NCI-H1417 (cell line): ENCODE measurements at places on chromosomes 6 and 20.

GRCh38 chr20:53574259-53574789 is 19.3 kb downstream of the ZNF217 start:
- no peak for DNase-seq

DNA sequence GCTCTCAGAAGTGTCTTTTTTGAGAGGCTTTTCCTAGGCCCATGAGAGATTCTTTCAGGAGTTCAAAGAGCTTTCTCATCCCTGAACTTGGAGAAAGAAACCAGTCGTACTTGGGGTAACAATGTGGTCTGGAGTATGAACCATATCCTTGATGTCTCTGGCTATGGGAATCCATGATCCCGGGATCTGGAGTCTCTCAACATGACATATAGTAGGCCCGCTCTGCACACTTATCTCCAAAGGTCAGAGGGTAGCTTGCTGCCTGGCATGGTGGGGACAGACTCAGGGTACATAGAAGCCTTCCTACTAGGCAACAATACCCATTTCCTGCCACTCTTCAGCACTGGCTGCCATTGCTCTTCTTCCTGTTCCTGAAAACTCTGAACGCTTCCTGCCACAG is 42.2 kb upstream of the NFATC2 start:
- no peak for DNase-seq

- no peak for DNase-seq
These were observed 43.8 kb upstream of the DSE start for GRCh38 chr6:116326996-116327395.

- no peak for DNase-seq
These were observed 211.9 kb upstream of the MANEA start for GRCh38 chr6:95365454-95365853.

- no peak for DNase-seq
These were observed 29.3 kb downstream of the PTPRK start for GRCh38 chr6:128491100-128491581.

DNA sequence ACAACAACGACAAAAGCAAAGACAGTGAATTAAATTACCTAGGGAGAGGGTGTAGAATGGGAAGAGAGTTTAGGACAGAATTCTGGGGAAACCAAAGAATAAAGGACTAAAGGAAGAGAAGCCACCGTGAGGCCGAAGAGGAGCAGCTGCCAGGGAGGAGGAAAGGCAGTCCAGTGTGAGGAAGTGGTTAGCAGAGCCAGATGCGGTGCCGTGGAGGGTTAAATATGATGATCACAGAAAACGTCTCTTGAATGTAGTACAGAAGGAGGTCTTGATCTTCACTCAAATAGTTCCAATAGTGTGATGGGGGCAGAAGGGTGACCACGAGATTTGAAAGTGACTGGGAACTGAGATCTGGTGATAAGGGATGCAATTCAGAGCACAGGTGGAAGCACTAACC is 67.7 kb downstream of the TMEM244 start:
- DNase-seq: no peak

- DNase-seq: no peak
These were observed 144.6 kb upstream of the CITED2 start for GRCh38 chr6:139519097-139519496.

GRCh38 chr6:136403110-136403980 is 113.7 kb upstream of the BCLAF1 start:
- no peak for DNase-seq

GRCh38 chr6:113876695-113877094 is 19.6 kb downstream of the MARCKS start:
- DNase-seq: no peak

DNA sequence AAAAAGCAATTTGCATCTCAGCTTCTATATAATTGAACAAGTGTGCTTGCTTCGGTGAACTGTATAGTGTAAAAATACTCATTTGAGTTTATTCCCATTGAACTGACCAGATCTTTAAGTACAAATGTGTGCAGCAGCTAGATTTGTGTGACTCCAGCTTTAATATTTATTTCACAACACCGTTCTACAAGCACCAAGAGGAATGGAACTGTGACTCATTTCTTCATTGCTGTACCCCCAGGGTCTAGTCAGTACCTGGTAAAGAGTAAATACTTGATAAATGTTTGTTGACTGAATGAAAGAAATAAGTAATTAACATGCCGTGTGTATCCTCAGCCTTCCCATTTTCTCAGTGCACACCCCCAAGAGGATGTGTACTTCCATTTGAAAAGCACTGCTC is 464.8 kb downstream of the CBLN4 start:
- DNase-seq: no peak

- DNase-seq: no peak
These were observed 70.8 kb downstream of the EYA4 start for GRCh38 chr6:133312006-133312405.

- no peak for DNase-seq
These were observed 47.4 kb downstream of the MOCS1 start for GRCh38 chr6:39886871-39887270.

GRCh38 chr6:54096811-54097210 is 14.4 kb upstream of the MLIP start:
- DNase-seq: no peak

GRCh38 chr6:53309059-53309900 is 39.5 kb downstream of the ELOVL5 start:
- peak; percentile 25 for DNase-seq
